ENCODE measurements at places on chromosomes 2 and 18. TPM values are rescaled to one million over a fixed set of nuclear protein-coding genes. Genes with fewer than 3 reads are reported as not detected.
A peak's percentile ranks its signal among the peaks of the same experiment; 100 is the strongest.

GRCh38 chr2:7530001-7530400, 612.8 kb downstream of the RNF144A start:
- H3K27me3 ChIP-seq: no peaks in the 10 kb centered on the region
- H3K4me3 ChIP-seq: no peak overlapping the region
- H3K27ac ChIP-seq: no peak overlapping the region
- no peaks in the 10 kb centered on the region for H3K36me3 ChIP-seq
- no peak for DNase-seq

GRCh38 chr2:101461381-101461780, 13.5 kb downstream of the RFX8 start:
- H3K4me1 ChIP-seq: peaks cover 2% of the 10 kb centered on the region
- no peaks in the 10 kb centered on the region for H3K36me3 ChIP-seq
- H3K27me3 ChIP-seq: no peaks in the 10 kb centered on the region
- H3K27ac ChIP-seq: no peak overlapping the region
- H3K4me3 ChIP-seq: no peak overlapping the region

- no peaks in the 10 kb centered on the region for H3K27me3 ChIP-seq
- H3K27ac ChIP-seq: no peak overlapping the region
- peaks cover 24% of the 10 kb centered on the region for H3K4me1 ChIP-seq
- no peak overlapping the region for H3K4me3 ChIP-seq
- no peak for DNase-seq
These were observed 88.8 kb downstream of the CDC42EP3 start for GRCh38 chr2:37582481-37583220.

DNA sequence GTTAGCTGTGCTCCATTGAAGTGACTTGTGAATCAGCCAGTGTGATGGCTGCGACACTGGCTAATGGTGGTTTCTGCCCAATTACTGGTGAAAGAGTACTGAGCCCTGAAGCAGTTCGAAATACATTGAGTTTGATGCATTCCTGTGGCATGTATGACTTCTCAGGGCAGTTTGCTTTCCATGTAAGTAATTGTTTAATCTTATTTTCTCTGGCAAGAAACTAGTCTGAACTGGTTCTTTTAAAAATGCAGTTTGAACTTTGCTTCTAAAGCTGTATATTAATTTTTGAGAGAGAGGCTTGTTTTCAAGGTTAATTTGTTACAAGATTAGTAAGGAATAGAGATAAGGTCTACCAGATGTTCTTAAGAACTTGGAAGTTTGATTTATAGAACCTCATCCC, 46.7 kb downstream of the GLS start:
- DNase-seq: no peak
- no peaks in the 10 kb centered on the region for H3K27me3 ChIP-seq
- H3K36me3 ChIP-seq: no peaks in the 10 kb centered on the region
- H3K27ac ChIP-seq: no peak overlapping the region
- H3K4me3 ChIP-seq: no peak overlapping the region
- H3K4me1 ChIP-seq: peaks cover 6% of the 10 kb centered on the region

FOXD4L1 gene
- not detected for total RNA-seq

NCKAP1 gene
- total RNA-seq: 119 TPM

ESPNL gene
- 0.59 TPM for total RNA-seq

FSHR gene
- total RNA-seq: not detected

DNA sequence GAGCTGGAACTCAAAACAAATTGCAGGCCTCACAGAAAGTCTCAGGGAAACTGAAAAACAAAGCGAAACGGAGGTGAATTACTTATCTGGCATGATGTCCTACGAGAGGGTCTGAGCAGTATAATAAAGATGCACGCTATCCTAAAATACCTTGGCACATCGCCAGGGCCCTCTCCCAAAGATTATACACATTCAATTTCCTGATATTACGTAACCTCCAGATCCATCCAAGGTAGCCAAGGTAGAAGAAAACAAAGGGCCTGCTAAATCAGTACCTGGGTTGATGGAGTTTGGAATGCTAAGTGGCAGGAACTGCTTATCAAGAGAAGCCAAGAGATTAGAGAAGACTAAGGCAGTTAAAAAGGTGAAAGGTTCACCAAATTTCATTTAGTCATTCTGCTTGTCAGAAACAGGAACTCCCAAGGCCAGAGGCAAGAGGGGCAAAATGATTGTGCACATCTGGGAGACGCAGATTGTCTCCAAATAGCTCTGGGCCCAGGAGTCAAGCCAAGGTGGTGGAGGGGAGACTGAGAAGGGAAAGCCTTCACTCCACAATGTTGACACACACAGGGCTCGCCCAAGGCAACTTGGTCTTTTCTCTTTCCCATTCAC, 236.8 kb upstream of the ATP5MC3 start:
- no peak overlapping the region for H3K4me3 ChIP-seq
- H3K27me3 ChIP-seq: no peaks in the 10 kb centered on the region
- H3K4me1 ChIP-seq: no peaks in the 10 kb centered on the region
- no peak for DNase-seq

DNA sequence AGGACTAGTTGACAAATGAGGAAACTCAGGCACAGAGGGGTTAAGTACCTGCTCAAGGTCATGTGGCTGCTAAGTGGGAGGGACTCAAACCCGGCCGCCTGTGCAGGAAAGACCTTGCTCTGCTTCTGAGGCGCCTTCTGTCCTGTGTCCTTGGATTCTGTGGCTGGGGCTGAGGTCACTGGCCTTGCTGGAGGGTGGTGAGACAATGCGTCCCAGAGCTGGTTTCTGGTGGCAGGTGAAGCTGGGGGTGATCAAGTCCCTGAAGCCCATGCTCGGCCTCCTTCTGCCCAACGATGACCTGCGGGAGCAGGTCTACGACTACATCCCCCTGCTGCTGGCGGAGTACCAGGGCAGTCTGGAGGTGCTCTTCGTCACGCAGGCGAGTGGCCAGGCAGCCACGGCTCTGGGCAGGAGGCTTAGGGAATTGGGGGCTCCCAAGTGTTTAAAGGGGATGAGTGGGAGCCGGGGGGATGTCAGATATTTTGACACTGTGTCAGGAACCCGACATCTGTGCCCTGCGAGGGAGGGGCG, 16.1 kb downstream of the MROH2A start:
- H3K36me3 ChIP-seq: no peaks in the 10 kb centered on the region
- H3K27ac ChIP-seq: no peak overlapping the region
- no peak overlapping the region for H3K4me3 ChIP-seq
- H3K27me3 ChIP-seq: no peaks in the 10 kb centered on the region
- no peak for DNase-seq
- H3K4me1 ChIP-seq: no peaks in the 10 kb centered on the region

IL36B gene
- total RNA-seq: not detected

PRSS56 gene
- not detected for total RNA-seq

LOXHD1 gene
- not detected for total RNA-seq

CTAGE1 gene
- not detected for total RNA-seq

- no peak overlapping the region for H3K4me3 ChIP-seq
- no peaks in the 10 kb centered on the region for H3K36me3 ChIP-seq
- no peaks in the 10 kb centered on the region for H3K27me3 ChIP-seq
- no peak overlapping the region for H3K27ac ChIP-seq
- H3K4me1 ChIP-seq: peaks cover 33% of the 10 kb centered on the region
- DNase-seq: no peak
These were observed 50.3 kb downstream of the TCF7L1 start for GRCh38 chr2:85183479-85183878.

- H3K4me3 ChIP-seq: no peak overlapping the region
- H3K27ac ChIP-seq: no peak overlapping the region
- H3K36me3 ChIP-seq: no peaks in the 10 kb centered on the region
- no peaks in the 10 kb centered on the region for H3K27me3 ChIP-seq
- H3K4me1 ChIP-seq: no peaks in the 10 kb centered on the region
- no peak for DNase-seq
These were observed 40.5 kb downstream of the MTHFD2 start for GRCh38 chr2:74238879-74239278.

DNA sequence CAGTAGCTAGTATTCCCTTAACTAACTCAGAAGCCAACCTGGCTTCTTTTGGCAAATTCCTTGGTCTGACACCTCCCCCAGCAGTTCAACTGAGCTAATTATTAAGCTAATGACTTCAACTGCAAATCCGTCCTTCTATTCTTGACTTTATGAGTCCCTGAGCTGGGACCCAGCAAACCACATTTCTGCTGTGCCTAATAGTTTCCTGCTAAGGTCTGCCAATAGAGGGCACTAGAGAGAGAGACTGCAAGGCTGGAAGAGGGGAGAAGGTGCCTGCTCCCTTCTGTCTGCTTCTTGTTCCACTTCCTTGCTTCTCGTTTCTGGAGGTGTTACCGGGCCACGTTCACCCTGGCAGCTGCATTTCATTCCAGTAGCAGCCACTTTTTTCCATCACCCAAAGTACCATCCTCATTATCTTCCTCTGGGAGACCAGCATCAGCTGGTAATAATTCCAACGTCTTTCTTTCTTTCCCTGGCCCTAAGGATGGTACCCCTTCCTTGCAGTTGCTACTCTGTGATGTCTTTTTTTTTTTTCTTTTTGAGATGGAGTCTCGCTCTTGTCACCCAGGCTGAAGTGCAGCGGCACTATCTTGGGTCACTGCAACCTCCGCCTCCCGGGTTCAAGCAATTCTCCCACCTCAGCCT, 352.0 kb downstream of the TNS1 start:
- H3K27ac ChIP-seq: no peak overlapping the region
- no peak overlapping the region for H3K4me3 ChIP-seq
- H3K36me3 ChIP-seq: no peaks in the 10 kb centered on the region
- no peaks in the 10 kb centered on the region for H3K27me3 ChIP-seq

- H3K27me3 ChIP-seq: no peaks in the 10 kb centered on the region
- H3K4me1 ChIP-seq: no peaks in the 10 kb centered on the region
- no peak for DNase-seq
- H3K4me3 ChIP-seq: no peak overlapping the region
These were observed 8.8 kb upstream of the GFPT1 start for GRCh38 chr2:69395866-69396265.

DNA sequence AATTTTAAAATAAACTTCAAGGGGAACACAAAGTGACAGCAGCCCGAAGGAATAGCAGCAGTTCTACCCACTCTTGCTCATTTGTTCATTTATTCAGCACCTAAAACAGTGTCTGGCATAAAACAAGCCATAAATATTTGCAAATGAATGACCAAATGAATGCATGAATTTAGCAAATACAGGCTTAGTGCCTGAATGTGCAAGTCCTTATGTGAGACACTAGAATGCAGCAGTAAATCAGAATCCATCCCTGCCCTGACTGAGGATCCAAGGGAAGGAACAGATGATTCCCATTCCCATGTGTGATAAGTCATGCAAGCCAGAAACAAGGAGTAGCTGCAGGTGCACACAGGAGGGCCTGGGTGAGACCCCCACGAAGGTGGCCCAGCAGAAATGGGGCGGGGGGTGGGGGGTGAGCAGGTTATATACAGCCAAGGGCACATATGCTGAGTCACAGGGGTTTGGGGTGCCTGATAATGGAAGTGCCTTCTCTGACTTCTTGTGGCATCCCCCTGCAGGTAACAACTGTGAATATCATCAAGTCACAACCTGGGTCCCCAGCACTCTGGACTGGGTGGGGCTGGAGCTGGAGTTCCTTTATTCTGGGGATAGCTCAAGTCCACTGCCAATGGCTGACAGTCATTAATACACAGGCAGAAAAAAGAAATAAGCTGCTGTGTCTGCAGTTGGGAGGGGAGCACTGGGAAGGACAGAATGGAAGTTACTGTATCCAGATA, 311.9 kb downstream of the TXNL1 start:
- no peak overlapping the region for H3K4me3 ChIP-seq
- no peak overlapping the region for H3K27ac ChIP-seq
- peaks cover 17% of the 10 kb centered on the region for H3K4me1 ChIP-seq
- H3K36me3 ChIP-seq: no peaks in the 10 kb centered on the region

DNA sequence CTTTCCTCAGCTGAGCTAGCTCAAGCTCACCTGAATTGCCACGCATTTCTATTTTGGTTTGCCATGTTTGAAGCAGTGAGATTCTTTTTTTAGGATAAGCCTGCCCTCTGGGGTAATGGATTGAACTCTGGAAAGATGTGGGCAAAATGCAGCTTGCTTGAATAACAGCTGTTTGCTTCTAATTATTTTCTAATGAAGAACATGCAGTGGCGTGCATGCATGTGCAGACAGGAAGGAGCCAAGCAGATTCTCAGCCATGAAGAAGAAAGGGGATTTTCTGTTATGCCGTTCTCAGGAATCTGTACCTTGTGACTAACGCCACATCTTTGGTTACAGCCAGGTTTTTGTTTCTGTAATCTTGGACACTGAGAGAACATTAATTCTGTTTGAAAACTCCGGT, 171.2 kb downstream of the ANTXR1 start:
- no peak for DNase-seq
- no peak overlapping the region for H3K4me3 ChIP-seq
- no peak overlapping the region for H3K27ac ChIP-seq
- H3K27me3 ChIP-seq: no peaks in the 10 kb centered on the region
- no peaks in the 10 kb centered on the region for H3K36me3 ChIP-seq
- no peaks in the 10 kb centered on the region for H3K4me1 ChIP-seq

DNA sequence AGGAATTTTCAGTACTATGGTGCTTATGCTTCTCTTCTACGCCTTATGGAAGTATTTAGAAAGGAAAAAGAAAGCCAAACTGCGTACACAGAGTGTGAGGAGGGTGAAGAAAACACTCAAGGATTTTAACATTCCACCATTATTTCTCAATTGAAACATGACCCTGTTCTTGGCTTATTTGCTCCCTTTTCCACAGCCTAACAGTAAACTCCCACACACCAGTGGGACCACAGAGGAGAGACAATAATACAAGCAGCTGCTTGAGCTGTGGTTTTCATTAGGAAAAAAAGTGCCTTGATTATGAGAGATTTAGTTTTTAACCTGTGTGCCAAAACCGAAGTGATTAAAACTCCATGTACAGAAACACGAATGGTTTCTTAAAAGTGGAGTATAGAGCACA, 134.3 kb downstream of the MEP1B start:
- no peaks in the 10 kb centered on the region for H3K36me3 ChIP-seq
- H3K4me3 ChIP-seq: no peak overlapping the region
- H3K4me1 ChIP-seq: peaks cover 15% of the 10 kb centered on the region
- H3K27ac ChIP-seq: no peak overlapping the region
- no peaks in the 10 kb centered on the region for H3K27me3 ChIP-seq
- DNase-seq: no peak

DNA sequence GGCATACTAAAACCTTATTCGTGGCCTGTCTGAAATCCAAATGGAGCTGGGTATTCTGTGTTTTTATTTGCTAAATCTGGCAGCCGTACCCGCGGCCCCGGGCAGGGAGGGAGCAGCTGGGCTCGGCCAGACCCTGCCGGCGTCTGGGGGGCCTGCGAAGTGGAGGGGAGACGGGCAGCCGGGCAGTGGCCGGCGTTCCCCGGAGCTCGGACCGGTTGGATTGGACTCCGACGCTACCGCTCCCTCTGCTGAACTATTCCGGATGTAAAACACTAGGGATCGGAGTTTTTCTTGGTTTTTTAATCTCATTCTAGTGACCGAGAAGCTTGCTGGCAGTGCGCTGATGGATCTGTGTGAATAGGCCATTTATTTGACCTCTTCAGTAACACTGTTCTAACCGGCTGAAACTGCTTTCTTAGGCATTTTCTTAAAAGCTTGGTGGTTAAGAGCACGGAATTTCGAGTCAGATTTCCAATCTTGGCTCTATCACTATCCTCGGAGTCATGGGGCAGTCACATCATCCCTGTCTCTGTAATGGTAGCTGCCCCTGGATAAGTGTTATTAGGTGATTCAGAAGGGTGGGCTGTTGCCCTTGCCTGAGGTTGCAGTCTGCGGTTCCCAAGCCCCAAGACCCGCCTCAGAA, 694 bp downstream of the UNC50 start:
- H3K27me3 ChIP-seq: no peaks in the 10 kb centered on the region
- peak overlapping the region; percentile 72 for H3K27ac ChIP-seq
- H3K36me3 ChIP-seq: peaks cover 4% of the 10 kb centered on the region
- peak; percentile 53 for DNase-seq

REEP1 gene
- total RNA-seq: 0.93 TPM

STAT1 gene
- total RNA-seq: 61.7 TPM

REG3G gene
- not detected for total RNA-seq

D2HGDH gene
- 3.5 TPM for total RNA-seq
